ENCODE measurements at places on chromosomes 6 and 20.

DNA sequence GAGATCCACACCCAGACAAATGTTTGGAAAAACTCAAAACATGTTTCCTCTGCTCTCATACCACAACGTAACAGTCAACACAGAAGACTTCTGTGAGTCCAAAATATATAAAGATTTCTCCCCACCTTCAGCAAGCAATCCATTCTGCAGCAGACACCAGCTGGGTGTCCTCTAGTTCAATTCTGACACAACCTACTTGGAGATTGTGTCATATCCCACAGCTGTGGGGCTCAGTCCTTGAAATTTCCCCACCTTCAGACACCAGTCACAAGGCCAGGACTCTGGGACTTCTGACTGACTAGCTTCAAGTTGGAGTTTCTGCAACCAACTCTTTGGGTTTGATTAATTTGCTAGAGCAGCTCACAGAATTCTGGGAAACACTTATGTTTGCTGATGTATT is 244.8 kb upstream of the CDYL start:
- no peaks in the 10 kb centered on the region for H3K27me3 ChIP-seq
- DNase-seq: no peak
- no peak overlapping the region for H3K4me3 ChIP-seq
- no peak overlapping the region for H3K27ac ChIP-seq
- H3K4me1 ChIP-seq: peaks cover 5% of the 10 kb centered on the region

- peaks cover 6% of the 10 kb centered on the region for H3K36me3 ChIP-seq
- H3K27ac ChIP-seq: no peak overlapping the region
- H3K27me3 ChIP-seq: peaks cover 4% of the 10 kb centered on the region
- no peak for DNase-seq
Observed at GRCh38 chr20:43492101-43492500, 15.4 kb upstream of the L3MBTL1 start.

DNA sequence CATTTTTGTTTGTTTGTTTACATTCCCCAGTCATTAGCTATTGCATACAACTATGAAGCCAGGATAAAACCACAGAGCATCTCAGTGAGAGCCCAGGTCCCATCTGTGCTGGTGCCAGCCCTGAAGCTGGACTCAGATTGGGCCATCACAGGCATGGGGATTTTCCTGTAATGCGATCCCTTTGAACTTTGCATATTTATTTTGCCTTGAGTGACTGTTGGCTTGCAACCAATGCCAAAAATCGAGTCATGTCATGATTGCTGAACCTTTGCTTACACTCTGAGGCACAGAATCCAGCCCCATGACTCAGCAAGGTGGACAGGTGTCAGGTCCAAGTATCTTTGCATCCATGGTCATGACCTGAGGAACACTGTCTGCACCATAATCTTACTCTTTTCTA is 46.2 kb upstream of the GGTLC1 start:
- H3K4me1 ChIP-seq: no peaks in the 10 kb centered on the region
- no peaks in the 10 kb centered on the region for H3K27me3 ChIP-seq
- no peak overlapping the region for H3K27ac ChIP-seq
- no peak overlapping the region for H3K4me3 ChIP-seq
- H3K36me3 ChIP-seq: no peaks in the 10 kb centered on the region

DNA sequence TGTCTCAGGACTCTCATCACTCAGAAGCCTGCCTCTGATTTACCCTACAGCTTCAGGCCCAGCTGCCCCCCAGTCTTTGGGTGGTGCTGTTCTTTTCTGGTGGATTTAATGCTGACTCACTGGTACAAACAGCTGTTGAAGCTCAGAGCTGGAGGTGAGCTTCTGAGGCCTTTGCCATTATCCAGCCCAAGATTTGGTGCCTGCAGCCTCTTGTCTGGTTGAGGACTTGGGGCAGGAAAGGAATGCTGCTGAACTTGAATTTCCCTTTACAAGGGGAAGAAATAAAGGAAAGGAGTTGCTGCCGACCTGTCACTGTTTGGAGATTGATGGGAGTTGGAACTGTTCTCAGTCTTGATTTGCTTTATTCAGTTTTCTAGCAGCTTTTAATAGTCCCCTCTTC is 19.8 kb downstream of the ABCF1 start:
- H3K4me1 ChIP-seq: no peaks in the 10 kb centered on the region
- H3K4me3 ChIP-seq: no peak overlapping the region
- no peaks in the 10 kb centered on the region for H3K27me3 ChIP-seq

GRCh38 chr6:5869676-5870075 is 137.0 kb downstream of the NRN1 start:
- H3K36me3 ChIP-seq: peaks cover 14% of the 10 kb centered on the region
- peaks cover 14% of the 10 kb centered on the region for H3K4me1 ChIP-seq
- no peaks in the 10 kb centered on the region for H3K27me3 ChIP-seq
- H3K4me3 ChIP-seq: no peak overlapping the region
- H3K27ac ChIP-seq: no peak overlapping the region
- no peak for DNase-seq

- no peak overlapping the region for H3K27ac ChIP-seq
- peaks cover 3% of the 10 kb centered on the region for H3K4me1 ChIP-seq
- H3K36me3 ChIP-seq: peaks cover 3% of the 10 kb centered on the region
- DNase-seq: no peak
- no peak overlapping the region for H3K4me3 ChIP-seq
Observed at GRCh38 chr20:51608061-51608460, 65.5 kb upstream of the NFATC2 start.

- no peaks in the 10 kb centered on the region for H3K36me3 ChIP-seq
- DNase-seq: no peak
- no peak overlapping the region for H3K4me3 ChIP-seq
- no peaks in the 10 kb centered on the region for H3K27me3 ChIP-seq
- no peak overlapping the region for H3K27ac ChIP-seq
Observed at GRCh38 chr20:14069796-14070195, 74.5 kb downstream of the MACROD2 start.
